Astrocyte (in vitro differentiated cells and primary cell): ENCODE measurements at places on chromosomes 7 and 10.

DNA sequence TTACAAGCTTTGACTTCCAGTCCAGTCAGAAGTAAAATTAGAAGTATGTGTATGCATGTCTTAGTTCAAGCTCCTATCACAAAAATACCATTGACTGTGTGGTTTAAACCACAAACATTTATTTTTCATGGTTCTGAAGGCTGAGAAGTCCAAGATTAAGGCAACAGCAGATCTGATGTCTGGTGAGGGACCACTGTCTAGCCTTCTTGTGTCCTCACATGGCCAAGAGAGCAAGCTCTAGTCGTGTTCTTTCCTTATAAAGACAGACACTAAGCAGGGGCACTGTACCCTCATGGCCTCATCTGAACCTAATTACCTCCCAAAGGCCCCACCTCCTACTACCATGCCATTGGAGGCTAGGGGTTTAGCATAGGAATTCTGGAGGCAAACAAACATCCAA, 41.3 kb upstream of the ARL4A start:
- peak; percentile 90 for DNase-seq

DNA sequence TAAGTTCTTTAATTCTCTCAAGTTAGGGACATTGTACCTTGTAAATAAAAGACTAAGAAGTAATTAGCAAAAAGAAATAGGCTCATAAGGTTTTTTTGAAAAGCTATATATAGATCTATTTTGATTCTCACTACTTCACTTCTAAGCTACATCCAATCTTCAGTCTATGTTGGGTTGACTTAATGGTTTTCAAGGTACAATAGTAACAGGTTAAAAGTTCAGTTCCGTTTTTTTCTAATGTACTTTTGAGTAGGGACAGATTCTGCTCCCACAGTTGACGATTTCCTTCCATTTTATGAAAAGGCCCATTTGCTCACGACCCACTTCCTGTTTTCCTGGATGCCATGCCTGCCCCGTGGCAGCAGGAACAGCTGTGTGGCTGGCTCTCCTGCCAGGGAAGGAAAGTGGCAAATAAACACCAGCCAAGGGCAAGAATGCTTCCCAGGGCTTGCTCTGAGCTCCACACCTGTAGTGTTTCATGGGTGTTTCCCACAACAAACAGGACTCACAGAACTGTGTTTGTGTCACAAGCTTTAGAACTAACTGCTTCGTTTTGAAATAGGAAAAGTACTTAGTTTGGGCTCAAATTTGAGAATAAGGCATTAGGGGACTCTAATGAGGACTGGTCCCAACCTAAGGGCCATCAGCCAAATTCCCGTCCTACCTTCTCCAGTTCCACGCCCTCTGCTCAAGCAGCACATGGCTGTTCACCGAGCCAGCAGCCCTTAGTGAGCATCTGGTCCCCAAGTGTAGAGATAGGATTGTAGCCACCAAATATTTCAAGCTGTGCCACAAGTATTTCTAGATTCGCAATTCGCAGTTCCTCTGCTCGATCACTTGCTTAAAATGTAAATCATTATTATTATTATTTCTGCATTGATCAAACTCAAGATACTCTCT, 240.7 kb downstream of the COBL start:
- no peak for DNase-seq

DNA sequence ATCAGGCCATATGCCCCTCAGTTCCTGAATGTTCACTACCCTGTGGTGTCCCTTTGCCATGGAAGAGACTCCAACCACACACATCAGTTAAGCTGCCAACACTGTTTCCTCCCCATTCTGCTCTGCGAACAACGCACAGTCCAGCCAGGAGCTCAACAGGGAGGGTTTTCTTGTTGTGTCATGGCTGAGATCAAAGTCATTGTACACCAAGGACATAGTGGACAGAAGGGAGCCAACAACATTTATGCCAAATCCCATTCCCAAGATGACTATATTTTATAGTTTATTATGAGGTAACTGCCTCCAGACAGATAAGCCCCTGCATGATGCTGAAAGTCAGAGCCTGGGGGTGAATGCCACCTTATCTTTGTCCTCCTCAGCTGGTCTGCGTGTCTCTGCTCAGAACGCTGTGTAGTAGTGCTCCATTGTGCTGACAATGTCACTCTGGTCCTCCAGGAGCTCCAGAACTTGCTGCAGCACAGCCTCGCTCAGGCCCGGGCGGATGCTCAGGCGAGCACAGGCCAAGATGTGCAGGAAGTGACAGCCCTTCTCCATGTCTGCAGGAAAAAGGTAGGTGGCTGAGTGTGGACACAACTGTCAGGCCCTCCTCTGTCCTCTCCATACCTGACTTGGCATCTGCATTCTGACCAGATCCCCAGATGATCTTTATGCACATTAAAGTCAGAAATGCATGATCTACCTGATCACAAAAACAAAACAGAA, 27.1 kb upstream of the SH3PXD2A start:
- no peak for DNase-seq

DNA sequence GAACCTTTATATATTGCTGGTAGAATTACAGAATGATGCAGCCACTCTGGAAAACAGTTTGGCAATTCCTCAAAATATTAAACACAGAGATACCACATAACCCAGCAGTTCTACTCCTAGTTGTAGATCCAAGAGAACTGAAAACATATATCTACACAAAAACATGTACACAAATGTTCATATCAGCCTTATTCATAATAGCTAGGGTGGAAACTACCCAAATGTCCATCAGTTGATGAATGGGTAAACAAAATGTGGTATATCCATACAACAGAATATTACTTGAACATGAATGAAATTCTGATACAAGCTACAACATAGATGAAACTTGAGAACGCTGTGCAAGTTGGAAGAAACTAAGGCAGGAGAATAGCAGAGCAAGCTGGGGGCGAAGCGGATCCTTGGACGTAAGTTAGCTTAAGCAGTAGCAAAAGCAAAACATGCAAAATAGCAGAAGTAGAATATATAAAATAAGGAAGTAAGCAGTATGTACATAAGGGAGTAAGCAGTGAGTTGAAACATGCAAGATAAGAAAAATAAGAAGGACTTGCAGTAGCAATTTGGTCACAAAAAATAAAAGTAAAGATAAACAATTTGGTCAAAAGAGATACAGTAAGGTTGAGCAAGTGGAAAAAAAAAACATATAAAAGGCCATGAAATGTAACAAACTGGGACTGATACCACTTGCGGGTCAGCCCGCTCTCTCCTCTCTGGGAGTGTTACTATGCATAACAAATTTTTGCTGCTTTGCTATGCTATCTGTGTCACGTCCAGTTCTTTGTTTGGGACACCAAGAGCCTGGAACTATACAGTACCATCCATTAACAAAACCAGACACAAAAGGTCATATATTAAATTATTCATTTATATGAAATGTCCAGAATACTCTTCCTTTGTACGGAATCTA, 18.0 kb upstream of the HILPDA start:
- no peak for DNase-seq

DNA sequence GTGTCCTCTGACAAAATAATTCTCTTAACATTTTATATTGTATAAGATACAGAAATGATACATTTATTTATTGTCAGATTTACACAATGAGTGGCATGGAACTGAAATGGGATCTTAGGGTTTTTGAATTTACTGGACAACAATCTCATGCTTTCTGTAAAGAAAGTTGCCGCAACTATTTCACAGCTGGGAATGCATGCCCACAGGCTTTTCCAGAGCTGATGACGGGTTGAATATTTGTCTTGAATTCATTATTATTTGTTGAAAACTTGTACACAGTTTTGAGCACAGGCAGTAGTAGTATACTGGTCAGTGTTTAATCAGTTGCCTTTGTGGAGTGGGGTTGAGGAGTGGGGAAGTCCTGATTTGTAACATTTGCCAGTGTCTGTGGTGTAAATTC, 20.5 kb upstream of the MRC1 start:
- DNase-seq = no peak

- DNase-seq = no peak
Observed at GRCh38 chr7:24690251-24690650, 67.0 kb downstream of the GSDME start.

DNA sequence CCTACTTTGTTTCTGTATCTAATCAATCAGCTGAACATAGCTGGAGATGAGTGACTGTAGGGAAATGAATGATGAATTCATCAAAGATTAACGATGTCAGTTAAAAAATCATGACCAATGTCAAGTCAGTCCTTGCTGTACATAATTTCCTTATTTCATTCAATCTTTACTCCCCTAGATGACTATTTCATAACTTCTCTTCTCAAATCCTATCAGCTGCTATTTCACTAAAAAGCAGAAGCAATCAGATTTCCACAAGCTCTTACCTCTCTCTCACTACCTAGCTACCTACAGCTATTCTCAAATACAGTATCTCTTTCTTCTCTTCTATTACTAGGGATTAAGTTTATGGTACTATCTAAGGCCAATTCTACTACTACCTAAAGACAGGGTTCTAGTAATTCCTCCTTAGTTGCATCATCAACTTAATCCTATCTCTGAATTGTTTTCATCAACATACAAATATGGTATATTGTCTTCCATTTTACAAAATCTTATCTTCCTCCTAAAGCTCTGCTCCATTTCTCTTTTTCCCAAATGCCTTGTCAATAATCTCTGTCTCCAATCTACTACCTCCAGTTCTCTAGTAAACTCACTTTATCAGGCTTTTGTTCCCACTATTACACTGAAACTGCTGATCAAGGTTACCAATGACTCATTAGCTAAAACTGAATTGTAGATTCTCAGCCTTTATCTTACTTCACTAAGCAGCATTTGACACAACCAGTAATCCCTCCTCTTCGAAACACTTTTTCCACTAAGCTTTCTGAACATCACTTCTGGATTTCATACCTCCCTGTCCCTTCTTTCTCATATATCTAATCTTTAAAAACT, 28.4 kb downstream of the JMJD1C start:
- DNase-seq = peak; percentile 70

- no peak for DNase-seq
Observed at GRCh38 chr7:64876792-64877713, 26.0 kb upstream of the ZNF273 start.

DNA sequence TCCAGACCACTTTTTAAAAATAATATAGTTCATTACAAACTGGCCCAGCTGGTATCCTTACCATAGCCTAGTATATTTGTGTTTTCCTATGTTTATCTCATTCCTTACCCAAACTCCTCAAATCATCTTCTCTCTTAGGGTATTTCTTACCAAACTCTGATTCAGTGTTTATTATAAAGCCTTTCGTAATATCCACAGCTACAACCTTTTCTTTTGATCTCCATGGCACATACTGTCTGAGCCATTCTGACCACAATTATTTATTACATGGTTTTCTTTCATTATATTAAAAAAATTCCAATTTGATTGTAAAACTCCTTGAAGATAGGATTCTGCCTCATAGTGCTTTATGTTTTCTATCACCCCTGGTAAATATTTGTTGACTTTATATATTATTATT, 94.2 kb downstream of the LRMDA start:
- DNase-seq = peak; percentile 46

GRCh38 chr7:148884049-148884298, at the start of gene EZH2:
EZH2 (minus strand) TSS chr7:148884291; CDS start chr7:148847298, 36,993 bp downstream.
- no peak for DNase-seq

DNA sequence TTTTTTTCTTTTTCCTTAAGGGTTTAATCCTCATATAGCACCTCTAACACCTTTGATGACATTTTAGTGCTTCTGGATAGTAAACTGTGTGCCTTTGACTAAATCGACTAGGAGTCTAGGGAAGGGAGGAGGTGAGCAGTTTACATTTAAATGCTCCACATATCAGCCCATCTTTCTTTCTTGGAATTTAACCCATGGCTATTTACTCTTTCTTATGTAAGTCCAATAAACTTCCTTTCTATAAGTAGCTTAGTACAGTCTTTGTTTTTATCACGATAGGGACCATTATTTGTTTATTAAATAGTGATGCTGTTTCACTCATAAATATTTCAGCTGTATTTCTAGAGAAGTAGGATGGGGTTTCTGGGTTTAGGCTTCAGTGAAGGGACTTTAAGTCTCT, 669.9 kb downstream of the AUTS2 start:
- DNase-seq = no peak

DNA sequence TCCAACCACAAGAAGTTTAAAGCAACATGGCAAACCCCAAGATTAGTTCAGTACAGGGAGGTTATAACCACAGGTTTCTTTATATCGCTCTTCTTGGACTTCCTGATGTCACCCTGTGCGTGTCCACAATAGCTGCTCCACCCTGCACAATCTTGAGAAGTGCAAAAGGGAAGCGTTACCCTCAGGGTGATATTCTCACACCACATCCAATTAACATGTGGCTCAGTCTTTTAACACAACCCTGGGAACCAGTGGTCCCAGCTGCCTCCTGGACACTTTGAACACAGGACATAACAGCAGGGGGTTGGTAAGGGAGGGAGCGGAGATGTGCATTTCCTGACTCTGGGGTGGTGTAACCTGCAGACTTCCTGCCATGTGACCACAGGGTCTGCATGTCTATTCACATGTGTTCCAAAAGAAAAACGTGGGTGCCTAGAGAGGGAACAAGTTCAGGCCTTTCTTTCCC, 64.6 kb downstream of the GSAP start:
- DNase-seq = no peak

- DNase-seq = no peak
Observed at GRCh38 chr10:88624840-88625239, 38.3 kb downstream of the LIPJ start.

- DNase-seq = no peak
Observed at GRCh38 chr10:124640538-124641231, 103.5 kb downstream of the FAM53B start.

- DNase-seq = no peak
Observed at GRCh38 chr7:39408906-39409305, 157.3 kb upstream of the YAE1 start.

GRCh38 chr10:50470345-50470744, 153.4 kb downstream of the SGMS1 start:
- DNase-seq = no peak

DNA sequence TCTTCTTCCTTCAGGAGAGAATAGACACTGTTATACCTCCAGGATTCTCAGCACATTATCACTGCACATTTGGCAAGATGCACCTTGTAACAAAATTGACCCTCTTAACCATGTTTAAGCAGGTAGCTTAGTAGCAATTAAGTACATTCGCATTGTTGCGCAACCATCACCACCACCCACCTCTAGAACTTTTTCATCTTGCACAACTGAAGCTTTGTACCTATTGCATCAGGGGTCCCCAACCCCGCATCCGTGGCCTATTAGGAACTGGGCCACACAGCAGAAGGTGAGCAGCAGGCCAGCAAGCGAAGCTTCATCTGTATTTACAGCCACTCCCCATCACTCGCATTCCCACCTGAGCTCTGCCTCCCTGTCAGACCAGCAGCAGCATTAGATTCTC, 29.9 kb upstream of the SMURF1 start:
- no peak for DNase-seq

DNA sequence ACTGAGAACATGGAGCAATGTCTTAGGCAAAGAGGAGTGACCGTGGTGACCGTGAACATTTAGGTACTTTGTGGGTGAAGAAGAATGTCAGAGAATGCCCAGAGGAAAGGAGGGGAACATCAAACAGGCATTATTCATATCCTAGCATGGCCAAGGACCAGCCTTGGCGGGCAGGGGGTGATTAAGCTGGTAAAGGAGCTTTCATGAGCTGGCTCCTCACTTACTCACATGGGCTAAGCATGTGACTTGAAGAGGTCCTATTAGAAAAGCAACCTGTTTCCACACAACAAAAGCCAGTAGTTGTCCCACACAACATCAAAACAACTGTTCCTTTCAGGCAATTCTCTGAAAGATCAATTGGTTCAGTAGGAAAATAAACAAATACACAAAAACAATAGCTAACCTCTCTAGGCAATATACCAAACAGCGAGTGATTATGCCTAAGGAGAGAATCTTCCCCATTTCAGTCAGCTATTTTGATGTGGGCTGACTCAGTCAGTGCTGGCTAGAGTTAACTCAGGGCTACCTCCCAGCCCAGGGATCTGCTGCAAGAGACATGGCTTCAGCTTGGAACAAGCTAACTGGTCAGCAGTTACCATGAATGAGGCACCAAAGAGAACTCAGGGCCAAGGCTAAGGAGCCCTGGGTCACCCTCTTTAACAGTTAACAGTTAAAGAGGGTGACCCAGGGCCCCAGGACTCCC, 283.5 kb downstream of the ARHGAP12 start:
- peak; percentile 42 for DNase-seq
